ENCODE measurements at places on chromosomes 5 and 9.

- DNase-seq: no peak
Measured at GRCh38 chr5:109997161-109997560, 307.4 kb downstream of the MAN2A1 start.

GRCh38 chr9:90970608-90971007 lies 169.0 kb downstream of the SYK start:
- no peak for DNase-seq

DNA sequence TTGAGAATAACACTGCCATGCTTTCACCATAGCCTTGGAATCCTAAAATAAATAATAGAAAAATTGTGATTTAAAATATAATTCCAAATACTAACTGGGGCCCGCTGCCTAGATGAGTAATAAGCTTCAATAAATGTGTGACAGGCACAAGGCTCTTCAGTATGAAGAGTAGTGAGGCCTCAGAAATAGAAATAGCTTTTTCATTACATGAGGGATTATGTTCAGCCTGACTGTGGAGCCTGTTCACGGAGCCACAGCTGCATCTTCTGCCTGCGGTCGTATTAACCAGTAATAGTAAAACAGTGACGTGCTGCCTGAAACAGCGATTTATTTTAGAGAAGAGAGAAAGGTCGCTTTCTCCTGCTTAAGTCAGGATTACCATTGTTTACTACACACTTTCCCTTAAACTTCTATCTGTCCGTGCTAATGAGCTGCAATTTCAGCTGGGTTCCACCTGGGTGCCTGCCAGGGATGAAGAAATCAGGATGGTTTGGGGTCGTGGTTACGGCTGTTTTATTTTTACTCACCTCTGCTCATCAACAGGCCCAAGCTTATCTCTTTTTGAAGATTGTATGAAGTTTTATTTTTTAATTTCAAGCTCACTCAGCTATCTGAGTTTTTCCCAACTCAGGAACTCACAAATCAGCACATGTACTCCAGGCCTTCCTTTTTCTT lies 284.9 kb upstream of the WWC1 start:
- no peak for DNase-seq

GRCh38 chr5:98292496-98292895 lies 481.0 kb upstream of the RGMB start:
- no peak for DNase-seq

DNA sequence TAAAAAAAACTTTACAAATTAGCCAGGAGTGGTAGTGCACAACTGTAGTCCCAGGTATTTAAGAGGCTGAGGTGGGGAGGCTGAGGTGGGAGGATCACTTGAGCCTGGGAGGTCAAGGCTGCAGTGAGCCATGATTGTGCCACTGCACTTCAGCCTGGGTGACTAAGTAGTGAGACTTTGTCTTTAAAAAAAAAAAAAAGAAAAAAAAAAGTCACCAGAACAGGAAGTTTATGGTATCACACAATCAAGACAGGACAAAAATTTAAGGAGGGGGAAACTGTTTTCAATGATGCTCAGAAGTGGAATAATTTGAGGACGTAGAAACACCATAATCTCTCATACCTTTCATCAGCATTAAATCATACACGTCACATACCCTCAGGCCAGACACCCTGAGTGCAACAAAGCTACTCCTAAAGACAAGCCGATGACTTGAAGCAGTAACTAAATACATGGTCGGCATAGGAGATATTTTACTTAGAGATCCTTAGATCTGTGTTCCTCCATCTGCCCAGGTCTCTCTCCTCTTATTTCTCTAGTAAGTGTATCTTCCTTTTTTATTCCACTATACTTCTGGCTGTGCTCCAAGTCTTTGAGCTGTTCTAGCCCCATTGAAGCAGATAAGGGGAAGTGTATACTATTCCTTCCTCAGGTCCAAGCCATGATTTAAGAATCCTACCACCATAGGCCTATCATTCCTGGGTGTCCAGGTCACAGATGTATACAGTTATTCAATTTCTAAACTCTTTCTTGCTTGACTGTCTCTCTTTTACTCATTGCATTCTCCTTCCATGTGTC lies 91.3 kb upstream of the APC start:
- no peak for DNase-seq

GRCh38 chr9:96249746-96250145 lies 52.2 kb downstream of the HSD17B3 start:
- no peak for DNase-seq

DNA sequence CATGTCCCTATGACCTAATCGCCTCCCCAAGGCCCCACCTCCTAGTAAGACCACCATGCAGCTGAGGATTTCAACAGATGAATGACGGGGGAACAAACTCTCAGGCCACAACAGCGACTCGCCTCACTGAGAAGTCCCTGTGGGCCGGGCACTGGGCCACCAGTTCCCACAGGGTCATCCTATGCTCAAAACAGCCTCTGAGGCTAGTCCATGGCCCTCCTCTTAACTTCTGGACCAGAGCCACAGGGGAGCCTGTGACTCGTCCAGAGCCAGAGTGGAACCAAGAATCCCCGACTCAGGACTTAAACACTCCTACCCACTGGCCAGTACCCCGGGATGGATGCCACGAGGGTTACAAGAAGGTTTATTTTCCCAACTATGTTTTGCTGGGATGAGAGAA lies 12.3 kb downstream of the GFPT2 start:
- no peak for DNase-seq

DNA sequence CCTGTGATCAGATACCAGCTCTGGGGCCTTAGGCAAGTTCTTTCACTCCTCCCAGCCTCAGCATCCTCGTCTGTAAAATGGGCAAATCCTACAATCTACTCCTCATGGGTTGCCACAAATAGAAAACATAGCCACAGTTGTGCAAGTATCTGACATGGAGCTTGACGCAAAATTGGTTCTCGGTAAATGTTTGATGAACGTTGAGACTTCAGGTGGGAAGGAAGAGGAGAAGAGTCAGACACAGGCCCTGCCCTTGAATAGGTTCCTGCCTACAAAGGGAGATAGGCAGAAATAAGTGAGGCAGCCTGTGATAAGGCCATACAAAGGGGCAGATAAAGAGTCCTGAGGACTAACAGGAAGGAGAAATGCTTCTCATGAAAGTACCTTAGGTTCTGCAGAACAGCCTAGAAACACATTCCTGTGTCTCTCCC lies 26.1 kb upstream of the CPEB4 start:
- no peak for DNase-seq

DNA sequence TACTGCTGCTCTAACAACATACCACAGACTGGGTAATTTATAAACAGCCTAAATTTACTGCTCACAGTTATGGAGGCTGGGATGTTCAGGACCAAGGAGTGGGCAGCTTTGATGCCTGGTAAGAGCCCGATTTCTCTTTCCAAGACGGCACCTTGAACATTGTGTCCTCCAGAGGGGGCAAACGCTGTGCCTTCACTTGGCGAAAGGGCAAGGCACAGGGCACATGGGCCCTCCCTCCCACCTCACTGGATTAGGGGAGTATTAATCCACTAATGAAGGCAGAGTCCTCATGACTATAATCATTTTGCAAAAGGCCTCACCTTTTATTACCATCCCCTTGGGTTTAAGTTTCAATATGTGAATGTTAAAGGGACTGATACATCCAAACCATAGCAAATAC lies 397.7 kb downstream of the TMEM38B start:
- no peak for DNase-seq

GRCh38 chr9:26163931-26164330 lies 485.7 kb upstream of the TUSC1 start:
- no peak for DNase-seq

DNA sequence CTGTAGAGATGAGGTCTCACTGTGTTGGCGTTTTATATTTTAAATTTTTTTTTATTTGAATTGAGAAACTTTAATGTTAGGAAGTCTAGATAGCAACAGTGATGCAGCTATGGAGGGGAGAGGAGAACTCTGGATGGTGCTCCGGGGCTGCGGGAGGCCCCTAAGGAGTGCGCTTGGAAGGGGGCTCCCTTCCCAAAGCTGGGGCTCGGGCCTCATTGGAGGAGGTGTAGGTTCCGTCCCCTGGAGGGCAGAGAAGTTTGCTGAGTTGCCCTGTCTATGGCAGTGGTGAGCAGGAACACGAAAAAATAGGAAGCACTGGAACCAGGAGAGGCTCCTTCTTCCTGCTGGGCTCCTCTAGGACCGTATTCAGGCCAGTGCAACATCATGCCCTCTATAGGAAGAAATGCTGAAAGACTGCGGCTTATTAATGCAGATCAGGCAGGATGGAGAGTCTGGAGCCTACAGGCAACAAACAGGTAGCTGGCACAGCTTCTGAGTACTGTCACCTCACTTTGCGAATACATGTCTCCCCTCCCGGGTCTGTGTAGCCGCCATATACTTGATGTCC lies 16.1 kb downstream of the AHRR start:
- DNase-seq: no peak

- DNase-seq: no peak
Measured at GRCh38 chr5:161380486-161380885, 166.0 kb downstream of the GABRB2 start.

DNA sequence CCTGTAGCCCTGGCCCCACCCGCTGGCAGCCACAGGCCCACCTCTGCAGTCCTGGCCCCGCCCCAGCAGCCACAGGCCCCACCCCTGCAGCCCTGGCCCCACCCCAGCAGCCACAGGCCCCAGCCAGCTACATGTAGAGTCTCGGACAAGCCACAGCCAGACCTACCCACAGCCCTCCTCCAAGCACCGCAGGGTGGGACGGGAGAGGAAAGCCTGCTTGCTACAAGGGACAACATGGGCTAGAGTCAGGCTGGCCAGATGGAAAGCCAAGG lies 49.5 kb upstream of the SARDH start:
- DNase-seq: peak; percentile 82

- DNase-seq: no peak
Measured at GRCh38 chr5:73045623-73046022, 74.8 kb upstream of the TMEM171 start.

- no peak for DNase-seq
Measured at GRCh38 chr9:88711719-88712118, 176.7 kb downstream of the NXNL2 start.

GRCh38 chr9:84694248-84694647 lies 24.7 kb downstream of the NTRK2 start:
- DNase-seq: no peak

DNA sequence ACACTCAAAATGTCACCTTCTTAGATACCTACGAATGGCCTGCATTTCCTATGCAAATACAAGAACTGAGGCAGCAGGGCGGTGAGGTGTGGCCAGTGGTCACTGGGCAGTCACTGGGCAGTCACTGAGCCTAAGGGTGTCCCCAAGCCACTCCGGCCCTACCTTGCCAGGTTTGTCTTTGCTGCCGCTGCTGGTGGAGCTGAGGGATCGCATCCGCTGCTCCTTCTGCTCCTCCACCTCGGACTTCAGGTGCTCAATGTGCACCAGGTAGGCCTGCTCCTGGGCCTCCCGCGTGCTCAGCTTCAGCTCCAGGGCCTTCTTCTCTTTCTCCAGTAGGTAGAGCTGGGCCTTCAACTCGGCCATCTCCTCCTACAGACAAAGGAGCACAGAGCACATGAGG lies 72.3 kb downstream of the DCP2 start:
- no peak for DNase-seq

DNA sequence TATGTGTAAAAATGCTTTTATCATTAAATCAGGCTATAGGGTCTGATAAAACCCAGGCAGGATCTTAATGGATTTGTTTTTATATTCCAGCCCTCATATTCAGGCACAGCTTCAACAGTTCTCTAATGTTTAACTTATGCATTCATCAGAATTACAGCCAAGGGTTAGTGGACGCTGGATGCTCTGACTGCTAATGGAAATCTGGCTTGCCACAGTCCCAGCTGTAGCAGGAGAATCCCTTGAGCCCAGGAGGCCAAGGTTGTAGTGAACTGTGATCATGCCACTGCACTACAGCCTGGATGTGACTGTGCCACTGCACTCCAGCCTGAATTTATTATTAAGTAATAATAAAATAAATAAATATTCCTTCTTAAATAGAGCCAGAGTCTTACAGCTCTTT lies 98.0 kb downstream of the SLC25A46 start:
- DNase-seq: no peak

DNA sequence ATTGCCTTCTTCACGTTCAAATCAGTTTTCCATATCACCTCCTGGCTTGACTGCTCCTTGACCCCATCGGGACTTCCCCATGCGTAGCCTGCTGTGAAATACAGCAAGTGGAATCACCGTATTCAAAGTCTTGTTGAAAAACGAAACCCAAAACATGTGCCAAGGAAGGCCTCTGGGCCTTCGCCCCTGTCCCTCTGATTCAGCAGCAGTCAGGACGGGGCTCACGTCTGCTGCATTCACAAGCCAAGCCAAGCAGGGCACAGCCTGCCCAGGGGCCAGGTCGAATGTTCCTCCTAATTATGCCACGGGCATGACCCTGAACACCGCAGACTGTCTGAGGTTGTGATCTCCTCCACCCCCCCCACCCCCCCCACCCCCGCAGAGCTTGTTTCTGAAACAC lies 960 bp upstream of the CTNND2 start:
- DNase-seq: no peak

- no peak for DNase-seq
Measured at GRCh38 chr5:30030101-30030500, 1163.4 kb upstream of the CDH6 start.

- DNase-seq: no peak
Measured at GRCh38 chr9:114511978-114512874, 7.0 kb upstream of the WHRN start.

GRCh38 chr9:129768486-129768885 lies 15.6 kb upstream of the PTGES start:
- no peak for DNase-seq

- DNase-seq: no peak
Measured at GRCh38 chr9:75071530-75072122, 16.3 kb downstream of the NMRK1 start.

DNA sequence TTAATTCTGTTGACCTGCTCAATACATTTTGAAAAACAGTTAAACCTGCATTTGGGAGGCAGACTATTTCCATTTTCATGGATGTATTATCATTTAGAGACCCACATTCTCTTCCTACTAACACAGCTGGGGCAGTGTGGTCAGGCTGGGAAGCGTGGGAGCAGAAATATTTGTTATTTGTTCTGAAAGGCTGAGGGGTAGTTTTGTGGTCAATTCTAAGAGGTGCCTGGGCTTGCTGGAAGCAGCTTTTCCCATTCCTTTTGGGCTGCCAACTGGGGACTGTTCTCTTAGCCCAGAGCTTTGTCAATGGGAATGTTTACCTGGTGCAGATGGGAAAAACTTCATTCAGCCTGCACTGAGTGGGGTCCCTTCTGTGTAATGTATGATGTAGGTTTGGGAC lies 171.4 kb upstream of the DAP start:
- no peak for DNase-seq

GRCh38 chr5:51944500-51945125 lies 561.4 kb downstream of the ISL1 start:
- DNase-seq: no peak

- no peak for DNase-seq
Measured at GRCh38 chr9:135409286-135410200, 70.0 kb upstream of the PPP1R26 start.

- no peak for DNase-seq
Measured at GRCh38 chr5:95976606-95977005, 15.0 kb upstream of the ELL2 start.

GRCh38 chr5:61274511-61274911 lies 57.5 kb upstream of the ZSWIM6 start:
- no peak for DNase-seq

DNA sequence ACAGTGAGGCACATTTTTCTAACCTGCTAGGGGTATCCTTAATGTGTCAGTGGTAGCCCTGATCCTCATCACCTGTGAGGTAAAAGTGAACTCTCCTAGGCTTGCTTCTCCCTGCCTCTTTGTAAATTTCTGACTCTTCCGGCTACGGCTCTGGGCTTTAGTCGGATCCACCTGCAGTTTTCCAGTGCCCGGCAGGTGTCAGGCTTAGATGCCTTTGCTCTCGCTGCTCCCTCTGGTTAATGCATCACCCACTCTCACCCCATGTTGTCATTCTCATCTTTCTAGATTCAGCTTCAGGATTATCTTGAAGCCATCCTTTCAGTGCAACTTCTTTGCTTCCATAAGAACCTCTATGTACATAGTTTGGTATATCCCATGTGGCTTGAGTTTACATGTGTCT lies 3.6 kb downstream of the CEP78 start:
- DNase-seq: no peak

Data from right forelimb (tissue), 1 donor.